Activated CD4-positive, alpha-beta T cell treated with anti-CD3 and anti-CD28 coated beads, Interleukin-2, amount 10 ng/mL, durations not matched to agents 24 days and 14 days (primary cell): ENCODE measurements at places on chromosomes 7 and 10.

DNA sequence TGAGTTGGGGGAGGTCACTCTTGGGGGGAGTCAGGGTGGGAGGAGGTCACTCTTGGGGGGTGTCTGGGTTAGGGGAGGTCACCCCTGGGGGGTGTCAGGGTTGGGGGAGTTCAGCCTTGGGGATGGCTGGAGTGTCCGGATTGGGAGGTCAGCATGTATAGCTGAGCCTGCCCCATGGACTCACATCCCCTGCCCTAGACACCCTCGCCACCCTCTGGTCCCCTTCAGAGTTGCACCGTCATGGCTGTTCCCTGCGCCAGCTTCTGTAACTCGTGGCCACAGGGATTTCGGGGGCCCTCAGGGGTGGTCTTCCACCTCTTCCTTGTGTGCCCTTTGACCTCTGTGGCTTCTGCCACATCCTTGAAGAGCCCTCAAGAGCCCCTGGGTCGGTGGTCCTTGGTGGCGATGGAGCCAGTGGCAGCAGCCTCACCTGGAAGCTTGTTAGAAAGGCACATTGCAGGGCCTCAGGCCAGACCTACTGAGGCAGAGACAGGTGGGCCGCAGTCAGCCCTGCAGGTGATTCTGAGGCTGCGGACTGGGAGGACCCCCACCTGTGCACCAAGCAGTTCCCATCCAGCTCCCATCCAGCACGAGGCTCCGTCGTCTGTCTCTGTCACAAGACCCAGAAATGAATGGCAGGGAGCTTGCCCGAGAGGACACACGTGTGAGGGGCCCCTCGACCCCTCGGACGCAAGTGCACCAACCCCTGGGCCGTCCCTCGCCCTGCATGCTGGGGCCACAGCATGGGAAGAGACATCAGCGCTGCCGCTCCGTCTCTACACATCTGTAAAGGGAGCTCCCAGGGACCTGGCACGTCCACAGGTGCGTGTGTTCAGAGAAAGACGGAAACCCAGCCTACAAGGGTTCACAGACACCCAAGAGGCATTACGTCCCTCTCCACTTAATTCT lies 44.7 kb upstream of the SUN1 start:
- DNase-seq = no peak

- DNase-seq = no peak
Observed at GRCh38 chr10:78867555-78867939, 201.2 kb upstream of the ZMIZ1 start.

DNA sequence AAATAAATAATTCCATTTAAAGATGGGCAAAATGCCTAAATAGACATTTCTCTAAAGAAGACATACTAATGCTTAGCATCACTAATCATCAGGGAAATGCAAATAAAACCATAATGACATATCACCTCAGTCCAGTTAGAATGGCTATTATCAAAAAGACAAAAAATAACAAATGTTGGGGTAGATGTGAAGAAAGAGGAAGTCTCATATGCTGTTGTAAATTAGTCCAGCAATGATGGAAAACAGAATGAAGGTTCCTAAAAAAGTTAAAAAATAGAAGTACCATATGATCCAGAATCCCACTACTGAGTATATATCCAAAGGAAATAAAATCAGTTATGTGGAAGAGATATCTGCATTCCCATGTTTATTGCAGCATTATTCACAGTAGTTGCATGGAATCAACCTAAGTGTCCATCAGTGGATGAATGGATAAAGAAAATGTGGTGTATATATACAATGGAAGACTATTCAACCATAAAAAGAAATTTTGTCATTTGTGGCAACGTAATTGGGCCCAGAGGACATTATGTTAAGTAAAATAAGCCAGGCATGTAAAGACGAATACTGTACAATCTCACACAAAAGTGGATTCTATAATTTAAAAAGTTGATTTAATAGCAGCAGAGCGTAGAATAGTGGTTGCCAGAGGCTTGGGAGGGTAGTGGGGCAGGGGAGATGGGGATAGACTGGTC lies 52.0 kb downstream of the TCAF1 start:
- DNase-seq = no peak

DNA sequence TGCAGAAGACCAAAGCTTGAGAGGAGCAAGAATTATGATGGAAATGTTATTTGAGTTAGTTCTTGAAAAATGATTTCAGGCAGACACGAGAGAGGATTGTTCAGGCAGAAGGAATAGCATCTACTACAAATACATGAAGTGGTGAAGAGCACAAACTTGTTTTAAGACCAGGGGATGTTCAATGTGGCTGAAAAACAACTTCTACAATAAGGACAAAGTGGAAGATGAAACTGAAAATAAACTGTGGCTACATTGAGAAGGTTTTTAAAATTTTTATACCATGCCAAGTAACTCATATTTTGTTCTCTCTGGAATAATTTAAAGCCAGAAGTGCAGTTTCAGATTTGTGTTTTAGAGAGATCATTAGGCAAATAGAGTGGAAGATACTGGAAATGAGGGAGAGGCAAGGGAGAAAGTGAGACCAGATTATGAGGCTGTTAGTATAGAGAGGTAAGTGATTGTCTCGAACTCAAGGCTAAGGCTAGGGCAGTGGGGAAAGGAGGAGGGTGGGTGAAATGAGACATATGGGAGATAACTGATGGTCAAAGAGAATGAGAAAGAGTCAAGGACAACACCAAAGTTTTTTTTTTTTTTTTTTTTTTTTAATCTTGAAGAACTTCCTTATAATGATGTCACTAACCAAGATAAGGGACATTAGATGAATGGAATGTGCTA lies 115.4 kb downstream of the MDFIC start:
- DNase-seq = no peak

- DNase-seq = no peak
Observed at GRCh38 chr7:36535866-36536664, 146.4 kb downstream of the ANLN start.

- no peak for DNase-seq
Observed at GRCh38 chr7:74044366-74045350, 16.7 kb downstream of the ELN start.

DNA sequence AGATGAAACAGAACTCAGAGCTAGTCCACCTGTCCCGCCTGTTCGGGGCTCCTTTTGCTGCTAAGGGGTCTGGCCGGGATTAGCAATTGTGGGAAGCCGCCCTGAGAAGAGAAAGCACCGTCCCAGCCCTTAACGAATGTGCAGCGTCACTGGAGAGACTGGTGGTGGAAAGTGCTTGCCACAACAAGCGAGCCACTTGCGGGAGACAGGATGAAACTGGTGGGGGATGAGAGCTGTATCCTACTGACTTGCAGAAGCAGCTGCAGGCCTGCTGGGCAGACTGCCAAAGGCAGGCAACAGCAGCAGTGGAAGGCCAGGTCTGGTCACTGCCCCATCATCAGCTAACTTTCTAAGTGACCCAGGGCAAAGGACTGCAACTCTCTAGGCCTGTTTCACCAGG lies 95.4 kb downstream of the FAM53B start:
- peak; percentile 87 for DNase-seq
